ENCODE measurements at places on chromosomes 13 and 19. TPM values are rescaled to one million over a fixed set of nuclear protein-coding genes. Genes with fewer than 3 reads are reported as not detected.
A peak's percentile ranks its signal among the peaks of the same experiment; 100 is the strongest.

Gene OR7D2
- total RNA-seq: not detected

Gene AP1M2
- total RNA-seq: not detected

Gene ASPDH
- total RNA-seq: not detected

- no peak for DNase-seq
Observed at GRCh38 chr13:106407338-106407737, 128.1 kb downstream of the EFNB2 start.

GRCh38 chr13:88651531-88651930 is 980.4 kb downstream of the SLITRK5 start:
- no peak for DNase-seq

- peak; percentile 87 for DNase-seq
Observed at GRCh38 chr19:47075179-47075810, 26.9 kb upstream of the TMEM160 start.

DNA sequence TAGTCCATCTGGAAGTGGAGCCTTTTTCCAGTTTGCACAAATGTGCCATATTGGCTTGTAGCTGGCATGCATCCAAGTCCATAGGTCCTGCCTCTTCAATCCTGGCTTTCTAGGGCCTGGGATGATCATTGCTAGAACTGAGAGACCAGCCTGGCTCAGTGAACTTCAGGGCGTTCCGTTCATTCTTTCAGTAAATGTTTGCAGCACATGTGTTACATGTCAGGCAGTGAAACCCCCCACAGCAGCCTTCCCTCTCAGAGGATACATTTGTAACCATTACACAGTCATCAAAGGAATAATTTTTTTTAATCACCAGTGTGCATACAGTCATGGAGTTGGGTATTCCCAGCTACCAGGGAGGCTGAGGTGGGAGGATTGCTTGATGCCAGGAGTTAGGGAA is 9.7 kb downstream of the FUT2 start:
- DNase-seq: no peak

DNA sequence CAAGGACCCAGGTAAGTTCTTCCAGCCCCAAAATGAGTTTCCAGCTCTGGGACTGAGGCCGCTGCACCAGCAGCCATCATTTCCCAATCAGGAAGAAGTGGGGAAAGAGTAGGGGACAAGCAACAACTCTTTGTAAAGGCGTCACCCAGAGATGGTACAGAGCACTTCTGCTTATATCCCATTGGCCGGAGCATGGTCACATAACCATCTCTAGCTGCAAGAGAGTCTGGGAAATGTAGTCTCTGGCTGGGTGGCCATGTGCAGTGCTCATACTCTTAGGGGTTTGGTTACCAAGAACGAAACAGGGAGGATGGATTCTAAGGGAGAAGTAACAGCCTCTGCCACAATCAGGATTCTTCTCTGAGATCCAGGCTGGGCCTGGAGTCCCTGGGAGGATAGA is 26.3 kb downstream of the CKM start:
- no peak for DNase-seq

DNA sequence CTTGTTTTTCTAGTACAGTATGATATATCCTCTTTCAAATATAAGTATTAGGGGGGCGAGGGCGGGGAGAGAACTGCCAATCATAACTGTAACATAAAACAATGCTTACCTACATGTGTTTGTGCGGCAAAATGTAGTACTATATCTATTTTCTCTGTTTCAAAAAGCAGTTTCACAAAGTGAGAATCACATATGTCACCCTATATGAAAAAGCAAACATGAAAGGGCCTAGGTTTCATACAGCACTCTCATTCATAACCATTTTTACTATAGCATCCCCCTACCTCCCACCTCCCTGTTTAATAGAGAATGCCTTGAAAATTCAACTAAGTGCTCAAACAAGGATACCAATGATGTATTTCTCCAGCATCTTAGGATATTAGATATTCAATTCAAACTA is 5.2 kb downstream of the TGDS start:
- DNase-seq: no peak

DNA sequence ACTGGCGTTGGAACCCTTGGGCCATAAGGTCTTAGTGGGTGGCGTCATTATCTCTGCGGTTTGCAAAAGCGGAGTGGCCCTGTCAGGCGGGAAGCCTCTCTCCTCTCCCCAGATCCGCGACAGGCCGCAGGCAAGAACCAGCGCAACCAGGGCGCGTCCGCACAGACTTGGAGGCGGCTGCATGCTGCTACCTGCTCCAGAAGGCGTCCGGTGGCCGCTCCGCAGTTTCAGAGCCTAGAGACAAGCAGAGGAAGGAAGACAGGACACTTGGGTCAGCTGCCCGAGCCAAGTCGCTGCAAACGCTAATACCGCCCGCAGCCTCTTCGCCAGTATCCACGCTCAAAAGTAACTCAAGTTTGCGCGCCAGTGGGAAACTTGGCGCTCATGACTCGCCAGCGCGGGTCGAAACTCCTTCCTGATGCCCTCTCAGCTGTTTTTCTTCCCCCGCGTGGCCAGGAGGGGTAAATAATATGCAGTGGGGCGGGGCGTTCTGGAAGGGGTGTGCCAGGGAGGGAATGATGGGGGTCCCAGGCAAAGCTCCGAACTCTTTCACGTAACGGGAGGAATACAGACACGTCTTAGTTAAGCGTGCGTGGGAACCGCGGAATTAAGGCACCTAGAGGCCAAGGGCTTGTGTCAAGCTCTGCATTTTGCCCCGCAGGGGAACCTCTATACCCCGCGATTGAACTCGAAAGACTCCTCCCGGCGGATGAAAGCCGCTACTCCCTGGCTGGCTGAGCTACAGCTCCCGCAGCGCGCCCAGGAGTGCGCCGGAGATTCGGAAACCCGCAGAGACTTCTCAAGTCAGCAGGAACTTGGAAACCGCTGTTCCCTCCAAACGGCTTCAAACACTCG is at the start of gene EDNRB:
Gene EDNRB (minus strand): TSS at position 441 of the 855 bp plus-strand sequence. CDS start 258 bp downstream, at position 183.
- peak; percentile 85 for DNase-seq

DNA sequence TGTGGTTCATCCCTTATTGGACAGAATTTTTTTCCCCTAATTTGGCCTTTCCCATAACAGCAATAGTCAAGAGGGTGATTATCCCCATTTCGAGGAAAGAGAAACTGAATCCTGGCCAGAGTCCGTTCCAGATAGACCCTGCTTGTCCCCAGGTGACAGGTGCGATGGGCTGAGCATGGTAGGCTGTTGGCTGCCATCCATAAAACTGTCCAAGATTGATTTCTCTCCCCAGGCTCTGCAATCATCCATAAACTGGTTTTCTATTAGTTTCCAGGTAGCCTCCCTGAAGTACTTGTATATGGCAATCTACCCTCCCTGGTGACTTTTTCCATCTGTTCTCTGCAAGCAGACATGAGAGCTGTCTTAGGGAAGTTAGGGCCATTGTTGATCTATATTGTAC is 25.4 kb downstream of the SERP2 start:
- no peak for DNase-seq

- no peak for DNase-seq
Observed at GRCh38 chr19:35076657-35077056, 35.1 kb downstream of the HPN start.
